A549 treated with DMSO at 1 μM for 4 hours (cell line): ENCODE measurements at places on chromosomes 6 and 20. TPM values are rescaled to one million over a fixed set of nuclear protein-coding genes. Genes with fewer than 3 reads are reported as not detected.

Gene GABBR1
- total RNA-seq = 3.9 to 6.6 TPM (median 5.7 TPM) in 5 replicates

Gene DDR1
- 47.7 to 53.6 TPM (median 49.4 TPM) in 5 replicates for total RNA-seq

Gene OR2J3
- total RNA-seq = not detected in 5 replicates

Gene SEMG1
- total RNA-seq = not detected in 5 replicates

Gene TINAG
- not detected in 5 replicates for total RNA-seq
